ENCODE measurements at places on chromosomes 3 and 15. TPM values are rescaled to one million over a fixed set of nuclear protein-coding genes. Genes with fewer than 3 reads are reported as not detected.

ZNF860 gene
- total RNA-seq, result 0.04 TPM

DNA sequence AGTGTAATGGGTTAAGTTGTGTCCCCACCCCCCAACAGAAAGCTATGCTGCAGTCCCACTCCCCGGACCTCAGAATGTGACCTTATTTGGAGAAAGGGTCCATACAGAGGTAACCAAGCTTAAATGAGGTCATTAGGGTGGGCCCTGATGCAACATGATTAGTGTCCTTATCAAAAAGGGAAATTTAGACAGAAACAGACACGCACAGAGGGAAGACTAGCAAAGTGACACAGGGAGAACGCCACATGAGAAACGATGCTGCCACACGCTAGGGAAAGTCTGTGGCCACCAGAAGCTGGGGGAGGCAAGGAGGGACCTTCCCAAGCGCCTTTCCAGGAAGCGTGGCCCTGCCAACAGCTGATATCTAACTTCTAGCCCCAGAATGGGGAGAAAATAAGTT lies 65.4 kb downstream of the RPN1 start:
- no peak for DNase-seq

DNA sequence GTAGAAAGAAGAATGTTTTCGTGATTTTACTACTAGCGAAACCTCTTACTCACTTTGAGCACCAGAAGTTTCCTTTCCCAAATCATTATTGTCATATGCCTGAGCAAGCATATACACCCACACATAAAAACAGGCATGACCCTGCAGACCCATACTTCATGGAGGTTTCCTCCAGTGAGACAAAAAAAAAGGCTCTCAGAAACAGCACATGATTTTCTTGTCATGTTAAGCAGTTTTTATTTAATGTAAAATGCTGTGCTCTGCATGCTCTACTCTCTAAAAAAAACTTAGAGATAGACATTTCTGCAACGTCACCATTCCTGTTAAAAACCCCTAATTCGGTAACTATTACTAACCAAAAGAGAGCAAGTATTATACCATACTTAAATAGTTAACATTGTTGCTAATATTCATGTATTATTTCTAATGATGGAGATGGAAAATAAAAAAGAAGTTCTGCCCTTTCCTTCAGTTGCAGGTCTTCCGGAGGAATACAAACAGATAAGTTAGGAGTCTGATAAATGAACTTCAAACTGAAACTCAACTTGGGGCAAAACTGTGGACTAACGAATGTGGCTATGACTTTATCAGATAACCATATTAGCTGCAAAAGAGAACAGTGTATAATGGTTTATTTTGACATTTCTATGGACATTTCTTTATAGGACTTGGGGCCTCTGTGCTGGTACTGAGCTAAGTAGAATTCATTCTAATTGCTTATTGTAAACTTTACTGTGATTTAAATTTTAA lies 15.9 kb downstream of the CD200R1 start:
- DNase-seq, result no peak

- DNase-seq, result peak; percentile 35
Observed at GRCh38 chr15:69509131-69509530, 56.5 kb downstream of the RPLP1 start.

DNA sequence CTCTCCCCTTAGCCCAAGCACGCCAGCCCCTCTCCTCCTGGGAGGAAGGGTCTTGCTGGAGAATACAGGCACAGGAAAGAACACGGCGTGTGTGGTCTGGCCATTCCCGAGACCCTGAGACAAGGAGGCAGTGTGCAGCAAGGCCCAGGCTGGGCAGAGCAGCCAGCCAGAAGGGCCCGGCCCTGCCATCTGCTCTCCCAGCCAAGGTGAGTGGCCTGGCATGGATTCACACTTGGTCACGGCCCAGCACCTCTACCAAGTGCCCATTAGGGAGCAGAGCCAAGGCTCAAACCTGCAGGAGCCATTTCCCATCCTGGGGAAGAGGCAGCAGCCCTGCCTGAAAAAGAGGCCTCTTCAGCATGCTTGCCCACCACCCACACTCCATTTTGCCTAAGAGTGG lies 28.6 kb downstream of the MEGF11 start:
- no peak for DNase-seq

KLHL40 gene
- not detected for total RNA-seq

CCR4 gene
- total RNA-seq, result not detected

LRRC58 gene
- total RNA-seq, result 38.2 TPM

Data from H4 (cell line).